ENCODE measurements at places on chromosomes 4 and X.

DNA sequence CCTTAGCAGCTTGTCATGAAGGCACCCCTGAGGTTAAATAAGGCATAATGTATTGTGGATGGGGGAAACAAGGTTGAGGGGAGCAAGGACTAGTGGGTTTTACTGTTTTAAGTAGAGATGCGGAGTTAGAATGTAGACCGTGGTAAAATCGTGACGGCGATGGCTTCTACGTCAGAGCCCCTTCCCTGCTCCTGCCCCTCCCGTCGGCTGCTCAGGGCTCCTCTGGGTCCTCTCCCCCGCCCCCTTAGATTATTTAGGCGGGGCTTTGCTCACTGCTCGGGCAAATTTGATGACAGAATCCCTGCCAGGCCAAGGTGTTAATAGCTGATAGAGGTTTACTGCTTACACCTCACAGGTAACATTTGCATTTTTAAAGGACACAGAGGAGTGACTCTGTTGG, 2.3 kb downstream of the FRMPD3 start:
- no peak for DNase-seq

DNA sequence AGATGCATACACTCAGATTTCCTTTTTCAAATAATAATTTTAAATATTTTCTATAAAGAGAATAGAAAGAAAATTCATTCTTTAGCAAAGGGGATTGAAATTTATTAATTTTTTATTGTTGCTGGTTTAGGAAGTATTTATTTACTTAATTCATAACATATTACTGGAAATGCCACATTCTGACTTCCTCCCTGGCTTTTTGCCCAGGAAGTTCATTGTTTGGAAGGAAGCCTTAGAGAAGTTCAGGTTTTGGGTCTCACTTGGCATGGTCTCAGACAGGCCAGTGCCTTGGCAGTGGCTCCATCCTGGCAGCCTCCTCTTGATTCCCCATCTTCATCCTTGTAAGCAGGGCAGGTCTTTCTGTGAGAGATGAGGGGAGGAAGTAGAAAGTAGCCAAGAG, 50.5 kb downstream of the IL15 start:
- DNase-seq: no peak

DNA sequence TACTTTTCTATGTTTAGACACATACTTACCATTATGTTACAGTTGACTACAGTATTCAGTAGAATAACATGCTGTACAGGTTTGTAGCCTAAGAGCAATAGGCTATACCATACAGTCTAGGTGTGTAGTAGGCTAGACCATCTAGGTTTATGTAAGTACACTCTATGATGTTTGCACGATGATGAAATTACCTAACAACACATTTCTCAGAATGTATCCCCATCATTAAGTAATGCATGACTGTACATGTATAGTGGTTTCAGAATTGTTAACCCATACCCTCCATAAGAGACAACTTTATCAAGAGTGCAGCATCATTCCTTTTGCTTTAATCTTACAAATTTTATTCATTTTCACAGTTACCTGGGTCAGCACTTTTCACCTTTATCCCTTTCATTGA, 126.8 kb downstream of the CLCN5 start:
- DNase-seq: no peak

- DNase-seq: peak; percentile 2
Measured at GRCh38 chrX:72568406-72569092, 4.1 kb downstream of the HDAC8 start.

DNA sequence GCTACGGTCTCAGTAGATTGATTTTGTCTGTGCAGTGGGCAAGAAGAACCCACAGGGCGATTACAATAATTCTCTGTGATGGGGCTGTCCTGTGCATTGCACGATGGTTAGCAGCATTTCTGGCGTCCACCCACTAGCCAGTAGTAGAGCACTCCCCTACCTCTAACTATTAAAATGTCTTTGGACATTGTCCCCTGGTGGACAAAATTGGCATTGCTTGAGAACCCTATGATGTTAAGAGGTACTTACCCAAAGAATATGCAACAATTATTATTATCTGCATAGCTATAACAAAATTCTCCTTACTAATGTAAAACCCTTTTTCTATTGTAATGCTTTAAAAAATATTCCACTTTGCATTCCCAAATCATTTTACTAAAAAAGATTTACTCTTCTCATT, 109.5 kb upstream of the VCX3A start:
- no peak for DNase-seq

DNA sequence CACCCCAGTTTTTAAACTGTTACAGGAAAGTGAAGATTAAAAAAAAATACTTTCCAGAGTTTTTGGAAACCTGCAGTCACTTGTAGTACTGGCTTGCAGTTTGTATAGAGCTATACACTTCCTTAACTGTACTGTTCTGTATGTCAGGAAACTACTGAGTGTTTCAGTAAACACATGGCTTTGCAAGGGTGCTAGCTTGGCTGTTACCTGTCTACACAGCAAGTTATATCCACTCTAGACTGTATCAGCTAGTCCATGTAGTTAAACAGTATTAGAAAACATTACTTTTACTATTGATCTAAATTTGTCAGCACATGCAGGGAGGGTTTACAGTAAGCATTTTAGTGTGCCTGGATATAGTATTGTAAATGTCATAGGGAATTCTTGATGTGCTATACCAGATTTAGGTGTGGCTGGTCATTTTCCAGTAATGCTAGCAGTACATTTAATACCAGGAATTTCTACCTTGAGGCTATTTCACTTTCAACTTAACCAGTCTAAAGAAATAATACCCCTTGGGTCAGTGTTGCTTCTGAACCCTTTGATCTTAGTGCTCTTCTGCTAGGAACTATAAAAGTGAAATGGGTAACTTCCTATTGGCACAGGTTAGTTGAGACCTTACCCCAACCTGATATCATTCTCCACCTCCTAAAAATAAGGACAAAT, 192.3 kb upstream of the ANKRD50 start:
- DNase-seq: no peak

- DNase-seq: no peak
Measured at GRCh38 chr4:1592068-1592708, 91.9 kb downstream of the FAM53A start.

DNA sequence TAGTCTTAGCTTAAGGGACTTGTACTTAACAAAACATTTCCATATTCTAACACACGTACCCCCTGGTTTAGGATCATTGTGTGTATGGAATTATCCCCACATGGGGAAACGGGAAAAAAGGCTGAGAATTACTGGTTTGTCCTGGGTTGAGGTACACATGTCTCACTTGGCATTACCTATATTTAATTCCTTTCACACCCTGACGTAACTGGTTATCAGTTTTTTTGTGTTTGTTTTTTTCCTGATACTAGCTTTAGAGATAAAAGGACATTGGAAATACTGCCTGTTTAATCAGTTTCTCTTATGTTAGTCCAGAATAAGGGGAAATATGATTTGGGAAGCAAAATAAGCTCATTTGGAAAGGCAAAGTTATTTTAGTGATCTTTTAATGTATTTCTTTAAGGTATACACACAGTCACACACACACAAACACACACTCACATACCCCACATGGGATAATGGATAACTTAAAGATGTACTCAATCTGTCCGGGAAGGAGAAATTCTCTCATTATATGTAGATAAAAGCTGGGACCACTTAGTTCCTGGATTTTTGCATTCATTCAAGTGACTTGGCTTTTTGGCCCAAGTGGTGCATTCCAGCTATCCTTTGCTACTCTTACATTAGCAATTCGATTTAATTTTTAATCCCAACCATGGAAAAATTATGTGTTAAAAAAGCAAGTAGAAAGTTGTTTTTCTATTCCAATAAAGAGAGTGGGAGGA, 13.0 kb downstream of the SEPTIN11 start:
- no peak for DNase-seq

- DNase-seq: no peak
Measured at GRCh38 chr4:38939165-38939564, 71.6 kb downstream of the FAM114A1 start.

GRCh38 chr4:27779827-27780226, 919.2 kb downstream of the STIM2 start:
- no peak for DNase-seq

DNA sequence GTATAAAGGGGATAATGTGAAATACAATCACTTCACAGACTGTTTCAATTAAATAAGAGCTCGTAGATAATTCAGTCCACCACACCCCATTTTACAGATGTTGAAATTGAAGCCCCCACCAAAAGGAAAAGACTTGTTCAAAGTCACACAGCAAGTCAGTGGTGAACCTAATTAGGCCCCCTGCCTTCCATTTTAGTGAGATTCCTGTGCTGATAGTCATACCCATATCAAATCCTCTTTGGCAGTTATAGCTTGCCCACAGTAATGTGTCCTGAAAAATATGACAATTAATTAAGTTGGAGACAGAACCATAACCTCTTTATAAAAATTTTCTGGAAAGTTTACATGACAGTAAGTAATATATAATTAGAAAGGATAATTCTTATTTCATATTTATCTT, 58.0 kb downstream of the AR start:
- DNase-seq: no peak

DNA sequence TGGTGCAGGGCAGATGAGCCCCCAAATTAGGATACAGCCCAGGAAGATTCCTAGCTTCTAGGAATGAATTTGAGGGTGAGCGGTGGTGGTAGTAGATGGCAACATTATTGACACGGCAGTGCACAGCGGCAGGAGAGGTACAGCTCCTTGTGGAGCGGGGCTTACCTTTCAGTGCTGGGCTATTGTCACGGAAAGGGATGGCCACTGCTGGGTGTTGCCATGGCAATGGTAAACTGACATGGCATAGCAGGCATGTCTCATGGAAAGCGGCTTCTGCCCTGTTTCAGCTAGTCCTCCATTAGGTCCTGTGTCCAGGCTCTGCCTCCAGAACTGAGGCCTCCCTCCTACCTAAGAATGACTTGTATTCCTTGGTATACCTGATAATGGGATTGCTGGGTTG, 81.8 kb upstream of the WDR1 start:
- no peak for DNase-seq

Data from AG09309 (cell line).